H1 (cell line): ENCODE measurements at places on chromosomes 13 and 19. TPM values are rescaled to one million over a fixed set of nuclear protein-coding genes. Genes with fewer than 3 reads are reported as not detected.

The CELF5 gene
- total RNA-seq: 9.8 and 9.9 TPM in 2 replicates

The LGALS7B gene
- total RNA-seq: not detected in 2 replicates

The CALR3 gene
- 0.32 and 0.33 TPM in 2 replicates for total RNA-seq

The CEACAM5 gene
- not detected in 2 replicates for total RNA-seq

The RXFP2 gene
- not detected in 2 replicates for total RNA-seq

The RTBDN gene
- total RNA-seq: 4.8 and 5.8 TPM in 2 replicates

The KANK3 gene
- total RNA-seq: 2.3 and 2.5 TPM in 2 replicates

The DENND1C gene
- total RNA-seq: 3.7 and 4.0 TPM in 2 replicates

The PDX1 gene
- not detected in 2 replicates for total RNA-seq

The C19orf85 gene
- 3.2 and 3.6 TPM in 2 replicates for total RNA-seq

The TLE6 gene
- total RNA-seq: 1.8 and 2.5 TPM in 2 replicates

The SMIM44 gene
- total RNA-seq: not detected in 2 replicates

The IGFL2 gene
- total RNA-seq: not detected in 2 replicates

The CYP4F2 gene
- total RNA-seq: not detected in 2 replicates

The ZNF829 gene
- 2.3 and 3.3 TPM in 2 replicates for total RNA-seq

The LIG4 gene
- 4.5 and 4.6 TPM in 2 replicates for total RNA-seq

The KLK3 gene
- not detected in 2 replicates for total RNA-seq

The FLT3LG gene
- total RNA-seq: 1.6 and 2.6 TPM in 2 replicates
